ENCODE measurements at places on chromosomes 2 and 18.

DNA sequence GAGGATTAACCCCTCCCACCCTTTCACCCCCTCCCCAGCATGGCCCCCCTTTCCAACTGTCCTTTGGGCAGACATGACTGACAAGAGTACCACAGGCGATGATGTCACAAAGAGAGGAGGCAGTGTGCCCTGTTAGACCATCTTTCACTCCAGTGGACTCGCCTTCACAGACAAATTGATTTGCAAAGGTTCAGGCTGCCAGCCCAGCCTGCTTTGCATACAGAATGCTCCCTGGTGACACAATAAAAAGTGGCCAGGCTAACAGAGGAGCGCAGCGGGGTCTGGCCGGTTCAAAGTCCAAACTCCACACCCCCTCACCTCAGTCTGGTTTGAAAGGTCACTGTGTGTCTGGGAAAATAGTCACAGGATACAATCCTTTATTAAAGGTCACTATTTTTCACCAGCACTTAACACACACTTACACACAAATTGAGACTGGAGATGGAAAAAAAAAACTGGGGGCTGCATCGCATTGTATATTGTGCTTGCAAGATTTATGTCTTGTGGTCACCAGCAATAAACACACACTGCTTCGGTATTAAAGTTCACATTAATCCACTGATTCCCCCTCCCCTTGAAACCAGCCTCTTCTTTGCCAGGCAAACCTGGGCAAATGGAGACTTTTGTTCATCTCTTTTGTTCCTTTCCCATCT is 236.9 kb downstream of the BCL11A start:
- no peak for DNase-seq

- DNase-seq: no peak
Observed at GRCh38 chr2:46967990-46968647, 52.5 kb upstream of the MCFD2 start.

DNA sequence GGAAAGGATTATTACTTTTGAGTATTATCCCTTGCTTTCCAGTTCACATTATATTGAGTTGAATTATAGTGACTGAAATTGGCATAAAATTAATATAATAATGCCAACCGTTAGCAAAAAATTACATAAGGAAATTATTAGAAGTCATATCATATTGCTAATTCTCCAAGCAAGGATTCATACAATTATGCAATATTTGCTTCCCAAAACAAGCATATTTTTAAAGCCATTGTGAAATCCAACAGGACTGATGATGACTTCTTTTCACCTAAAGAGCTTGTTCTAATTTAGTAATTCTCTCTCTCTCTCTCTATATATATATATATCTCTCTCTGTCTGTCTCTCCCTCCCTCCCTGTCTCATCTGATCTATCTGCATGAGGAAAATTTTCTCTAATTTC is 283.5 kb downstream of the DSEL start:
- DNase-seq: no peak

DNA sequence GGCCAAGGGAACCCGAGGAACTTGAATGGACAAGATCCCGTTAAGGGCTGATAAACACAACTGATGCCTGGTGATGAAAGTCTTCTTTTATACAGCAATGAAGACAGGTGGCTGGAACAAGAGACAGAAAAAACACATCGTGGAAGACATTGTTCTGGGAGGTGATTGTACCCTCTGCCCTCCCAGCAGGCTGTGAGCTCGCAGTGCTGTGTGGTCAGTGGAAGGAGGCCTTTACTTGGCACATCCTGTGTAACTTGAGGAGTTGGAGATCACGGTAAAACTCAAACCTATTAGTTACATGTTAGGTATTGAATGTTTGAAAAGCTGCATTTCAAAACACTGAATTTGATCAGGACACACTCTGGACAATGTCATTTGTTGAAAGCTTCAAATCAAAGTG is 249.9 kb upstream of the EPAS1 start:
- DNase-seq: no peak

DNA sequence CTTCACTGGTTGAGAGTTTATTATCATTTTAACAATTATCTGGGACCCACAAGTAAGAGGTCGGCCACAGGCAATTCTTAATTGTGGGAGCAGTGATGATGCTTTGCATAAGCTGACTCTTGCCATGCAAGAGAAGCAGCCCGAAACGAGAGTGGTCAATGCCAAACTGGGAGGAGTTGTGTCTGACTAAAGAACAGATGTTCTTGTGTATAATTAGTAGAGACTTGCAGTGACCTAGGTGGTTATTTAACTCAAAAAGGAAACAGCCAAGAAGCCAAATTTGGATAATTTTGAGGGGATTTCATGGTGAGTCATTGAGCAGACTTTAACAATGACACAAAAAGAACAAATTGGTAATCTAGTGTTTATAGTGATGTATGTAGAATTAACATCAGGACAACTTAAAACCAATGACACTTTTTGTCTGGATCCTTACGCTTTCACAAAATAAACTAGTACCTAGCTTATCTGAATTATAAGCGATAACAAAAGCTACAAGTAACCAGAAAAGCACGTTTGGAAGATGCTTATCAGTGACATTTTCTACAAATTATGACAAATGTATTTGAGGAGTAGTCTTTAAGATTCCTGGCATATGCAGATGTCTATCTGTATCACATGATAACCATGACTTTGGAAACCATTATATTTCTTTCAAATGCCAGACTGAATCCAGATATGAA is 184.7 kb upstream of the DLGAP1 start:
- DNase-seq: no peak

DNA sequence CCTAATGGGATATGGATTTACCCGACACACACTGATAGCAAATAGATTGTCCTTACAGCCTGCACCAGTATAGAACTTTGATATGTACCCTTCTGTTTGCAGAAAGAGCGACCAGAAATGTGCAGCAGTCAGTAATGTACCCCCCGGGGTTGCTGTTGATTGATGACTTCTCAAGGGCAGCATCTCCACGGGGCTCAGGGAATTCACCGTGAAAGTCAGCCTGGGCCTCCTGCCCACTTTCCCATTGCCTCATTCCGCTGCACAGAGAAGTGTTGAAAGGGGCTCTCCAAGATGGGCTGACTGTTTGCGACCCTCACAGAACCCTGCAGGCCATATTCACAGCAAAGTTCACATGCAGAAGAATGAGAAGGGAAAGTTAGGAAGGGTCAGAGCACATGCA is 241.3 kb downstream of the PRKCE start:
- DNase-seq: no peak

DNA sequence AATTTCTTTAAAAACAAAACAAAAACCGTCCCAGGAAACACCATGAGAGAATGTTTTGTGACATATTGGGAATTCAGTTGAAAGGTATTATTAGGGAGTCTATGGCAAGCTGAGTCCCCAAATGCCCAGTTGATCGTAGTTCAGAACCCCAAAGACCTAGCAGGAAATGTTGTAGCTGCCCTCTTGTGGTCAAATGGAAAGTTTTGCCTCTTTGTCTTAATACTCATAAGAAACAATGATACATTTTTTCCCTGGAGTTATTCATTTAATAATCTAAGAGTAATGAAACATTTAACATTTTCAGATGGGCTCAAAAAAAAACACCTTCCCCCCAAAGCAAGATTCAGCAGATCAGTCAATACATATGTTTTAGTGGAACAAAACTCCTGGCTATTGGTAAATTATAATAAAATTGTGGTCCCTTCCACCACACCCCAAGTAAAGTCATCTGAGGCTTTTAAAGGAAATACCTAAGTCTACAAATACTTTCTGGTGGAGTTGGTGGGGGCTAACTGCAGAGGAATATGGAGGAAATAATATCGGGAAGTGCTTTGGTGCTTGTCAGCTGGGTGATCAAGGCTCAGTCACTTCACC is 37.8 kb upstream of the EFEMP1 start:
- DNase-seq: no peak

DNA sequence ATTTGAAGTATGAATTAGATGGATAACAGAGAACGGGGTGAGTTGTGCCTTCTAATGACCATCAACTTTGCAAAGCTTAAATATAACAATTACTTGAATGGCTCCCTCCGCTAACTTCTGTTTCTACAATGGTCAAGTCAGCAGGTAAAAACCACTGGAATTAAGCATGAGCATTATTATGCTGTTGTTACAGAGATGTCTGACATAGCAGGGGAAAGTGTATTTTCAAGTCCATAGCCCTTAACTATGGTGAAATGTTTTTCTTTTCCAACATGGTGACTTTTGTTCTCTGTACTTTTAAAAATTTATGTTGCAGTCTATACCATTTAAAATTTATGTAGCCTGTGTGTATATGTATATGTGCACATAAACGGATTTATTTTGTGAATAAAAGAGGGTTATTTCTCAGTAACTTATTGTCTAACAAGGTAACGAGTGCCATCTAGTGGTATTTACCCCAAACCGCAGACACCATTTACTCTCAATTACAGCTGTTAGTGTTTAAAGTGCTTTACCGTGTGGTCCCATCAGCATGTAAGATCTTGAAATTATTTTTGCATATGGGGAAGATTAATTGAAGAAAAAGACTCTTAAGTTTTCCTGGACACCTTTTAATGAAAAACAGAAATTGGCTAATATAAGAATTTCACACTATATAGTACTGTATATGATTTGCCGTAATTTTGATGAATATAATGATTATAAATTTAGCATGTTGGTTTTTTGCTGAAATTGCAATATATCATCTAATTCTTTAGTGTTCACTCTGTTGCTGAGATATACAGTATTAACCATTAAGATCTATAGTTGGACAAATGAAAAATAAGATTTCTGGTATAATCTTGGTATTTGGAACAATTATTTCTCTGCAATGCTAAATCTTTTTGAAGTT is 78.2 kb downstream of the UBE2E3 start:
- no peak for DNase-seq

DNA sequence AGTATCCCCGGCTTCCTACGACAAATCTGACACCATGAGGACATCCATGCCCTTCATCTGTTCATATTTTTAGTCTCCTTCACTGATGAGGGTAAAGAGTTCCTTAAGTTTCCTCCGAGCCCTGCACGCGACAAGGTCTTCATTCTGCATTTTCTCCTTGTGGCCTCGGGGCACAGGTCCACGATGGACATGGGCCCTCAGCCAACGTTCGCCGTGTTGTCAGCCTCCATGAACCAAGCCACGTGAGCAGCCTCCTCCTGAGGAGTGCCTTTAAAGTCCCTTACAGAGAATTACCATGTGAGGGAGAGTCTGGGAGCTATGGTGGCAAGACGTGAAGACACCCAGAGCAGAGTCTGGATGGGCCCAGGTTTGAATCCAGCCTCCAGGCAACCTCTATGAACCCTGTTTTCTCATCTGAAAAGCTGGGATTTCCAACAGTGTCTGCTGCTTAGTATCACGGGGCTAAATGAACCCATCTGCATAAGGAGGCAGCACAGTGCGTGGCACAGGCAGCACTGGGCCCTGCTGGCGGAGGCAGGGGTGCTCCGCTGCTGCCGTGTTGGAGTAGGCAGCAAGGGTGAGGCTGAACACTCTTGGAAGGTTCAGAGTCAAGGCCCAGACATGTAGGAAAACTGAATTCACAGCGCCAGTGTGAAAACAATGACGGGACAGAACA is 54.1 kb downstream of the EIPR1 start:
- DNase-seq: no peak

- DNase-seq: no peak
Observed at GRCh38 chr18:36153203-36153602, 23.5 kb downstream of the ELP2 start.

DNA sequence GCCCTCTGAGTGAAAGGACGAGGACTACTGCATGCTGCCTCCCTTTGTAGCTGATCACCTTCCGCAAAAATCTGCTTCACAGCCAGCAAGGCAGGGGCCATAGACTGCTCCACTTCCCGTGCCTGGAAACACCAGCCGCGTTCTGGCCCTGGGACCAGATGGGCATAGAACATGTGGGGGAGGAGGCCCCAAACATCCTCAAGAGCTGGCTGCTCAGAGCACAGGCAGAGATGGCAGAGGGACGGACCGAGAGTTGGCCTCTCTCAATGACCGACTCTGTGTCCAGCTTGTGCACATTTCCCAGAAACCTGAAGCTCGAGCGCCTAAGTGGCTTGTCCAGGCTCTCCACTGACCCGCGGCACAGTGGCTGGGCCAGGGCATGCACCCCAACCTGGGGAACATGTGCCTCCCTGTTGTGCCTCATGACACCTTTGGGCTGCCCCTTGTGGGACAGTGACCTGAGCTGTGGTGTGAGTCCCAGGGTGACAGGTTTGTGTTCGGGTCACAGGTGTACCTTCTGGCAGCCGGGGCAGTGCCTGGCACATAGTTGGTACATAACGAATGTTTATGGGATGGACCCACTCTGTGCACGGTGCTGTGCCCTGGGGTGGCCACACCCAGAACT is 9.1 kb downstream of the KCNF1 start:
- peak; percentile 81 for DNase-seq

GRCh38 chr2:129702416-129703176 is 276.9 kb upstream of the RAB6C start:
- DNase-seq: no peak

GRCh38 chr2:153890576-153890975 is 18.9 kb downstream of the GALNT13 start:
- no peak for DNase-seq

DNA sequence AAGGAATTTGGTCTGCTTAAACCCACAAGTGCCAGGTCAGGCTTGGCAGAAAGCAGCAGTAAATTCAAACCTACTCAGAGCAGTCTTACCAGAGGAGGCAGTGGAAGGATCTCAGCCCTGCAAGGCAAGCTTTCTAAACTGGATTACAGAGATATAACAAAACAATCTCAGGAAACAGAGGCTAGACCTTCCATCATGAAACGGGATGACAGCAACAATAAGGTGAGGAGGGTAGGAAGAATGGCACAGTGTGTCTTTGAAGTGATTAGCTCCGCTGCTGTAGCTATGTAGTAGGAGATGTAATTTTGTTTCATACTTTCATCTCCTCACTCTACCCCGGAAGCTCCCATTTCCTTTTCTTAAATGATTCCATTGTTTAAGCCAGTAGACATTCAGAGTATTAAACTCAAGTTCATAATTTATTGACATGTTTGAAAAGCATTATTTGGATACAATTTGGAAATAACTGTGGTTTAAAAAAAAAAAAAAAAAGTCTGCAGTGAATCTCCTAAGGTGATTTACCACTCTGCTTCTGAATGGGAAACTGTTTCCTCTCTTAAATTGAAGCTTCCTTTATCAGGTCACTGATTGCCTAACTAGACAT is 29.4 kb upstream of the DYSF start:
- DNase-seq: no peak

DNA sequence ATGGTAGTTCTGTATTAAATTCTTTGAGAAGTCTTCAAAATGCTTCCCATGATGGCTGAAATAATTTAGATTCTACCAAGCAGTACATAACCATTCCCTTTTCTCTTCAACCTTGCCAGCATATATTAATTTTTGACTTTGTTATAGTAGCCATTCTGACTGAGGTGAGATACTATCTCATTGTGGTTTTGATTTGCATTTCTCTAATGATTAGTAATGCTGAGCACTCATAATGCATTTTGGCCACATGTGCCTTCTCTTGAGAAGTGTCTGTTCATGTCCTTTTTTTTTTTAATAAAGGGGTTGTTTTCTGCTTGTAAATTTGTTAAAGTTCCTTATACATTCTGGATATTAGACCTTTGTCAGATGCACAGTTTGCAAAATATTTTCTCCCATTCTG is 173.9 kb downstream of the CALCRL start:
- DNase-seq: no peak

- DNase-seq: no peak
Observed at GRCh38 chr2:237509905-237510304, 22.9 kb downstream of the MLPH start.

- DNase-seq: no peak
Observed at GRCh38 chr2:232088771-232089170, 127.3 kb downstream of the DIS3L2 start.

GRCh38 chr2:196337208-196337953 is 166.0 kb upstream of the STK17B start:
- no peak for DNase-seq

- no peak for DNase-seq
Observed at GRCh38 chr2:102790091-102790455, 28.2 kb downstream of the TMEM182 start.

All from chondrocyte (in vitro differentiated cells).